ENCODE measurements at places on chromosomes 12 and 14.

DNA sequence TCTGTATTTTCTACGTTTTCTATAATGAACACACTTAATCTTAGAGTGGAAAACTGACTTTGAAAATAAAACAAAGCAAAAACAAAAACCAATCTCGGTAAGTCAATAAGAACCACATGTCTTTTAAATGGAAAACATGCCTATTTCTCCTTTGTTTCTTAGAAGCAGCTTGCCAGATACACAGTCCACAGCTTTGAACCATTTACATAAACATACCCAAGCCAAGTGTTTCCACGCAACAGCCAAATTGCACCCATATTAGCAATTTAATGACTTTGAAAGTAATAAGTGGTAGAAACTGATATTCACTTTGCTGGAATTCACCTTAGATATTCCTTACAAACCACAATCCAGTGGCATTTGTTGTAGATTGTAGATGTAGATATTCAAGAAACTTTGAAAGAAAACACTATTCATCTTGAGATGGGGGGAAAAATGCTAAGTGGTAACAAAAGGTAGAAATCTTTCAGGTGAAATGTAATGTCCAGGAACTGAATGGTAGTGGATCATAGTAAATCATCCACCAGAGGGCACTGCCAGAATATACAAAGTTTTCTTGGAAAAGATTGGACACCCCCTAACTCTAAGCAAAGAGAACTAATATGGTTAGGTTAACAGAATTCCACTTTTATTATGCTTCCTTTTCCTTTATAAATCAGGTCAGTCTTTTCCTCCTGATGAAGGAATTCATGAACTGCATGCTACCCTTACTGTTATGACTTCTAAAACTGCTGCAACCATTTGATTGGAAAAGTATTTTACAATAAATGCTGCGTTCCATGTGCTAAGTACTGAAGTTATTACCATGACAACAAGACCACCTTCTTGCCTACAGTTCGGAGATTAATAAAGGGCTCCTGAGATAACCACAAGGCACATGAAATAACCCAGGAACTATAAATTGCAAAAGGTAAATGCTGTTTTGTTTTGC is 69.8 kb downstream of the RERG start:
- no peak for DNase-seq

DNA sequence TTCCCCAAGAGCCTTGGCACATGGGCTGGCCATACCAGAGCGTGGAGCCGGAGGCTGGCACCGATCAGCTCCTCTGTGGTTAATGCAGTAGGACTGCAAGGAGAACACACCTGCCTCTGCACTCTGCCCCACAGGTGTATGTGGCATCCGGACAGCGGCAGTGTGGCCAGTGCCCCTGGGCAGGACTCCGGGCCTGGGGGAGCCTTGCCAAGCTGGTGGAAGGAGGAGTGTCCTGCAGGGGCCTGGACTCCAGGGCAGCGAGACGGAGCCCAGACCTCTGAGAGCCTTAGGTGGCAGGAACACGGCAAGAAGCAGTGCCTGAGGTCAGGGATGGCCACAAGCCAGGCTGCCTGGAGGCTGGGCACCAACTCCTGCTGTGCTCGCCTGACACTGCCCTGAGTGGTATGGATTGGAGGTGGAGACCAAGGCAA is 5.3 kb upstream of the BEGAIN start:
- DNase-seq, result no peak

- DNase-seq, result no peak
Observed at GRCh38 chr12:61490526-61491498, 769.4 kb upstream of the USP15 start.

GRCh38 chr12:60072911-60073310 is 477.1 kb downstream of the SLC16A7 start:
- no peak for DNase-seq

DNA sequence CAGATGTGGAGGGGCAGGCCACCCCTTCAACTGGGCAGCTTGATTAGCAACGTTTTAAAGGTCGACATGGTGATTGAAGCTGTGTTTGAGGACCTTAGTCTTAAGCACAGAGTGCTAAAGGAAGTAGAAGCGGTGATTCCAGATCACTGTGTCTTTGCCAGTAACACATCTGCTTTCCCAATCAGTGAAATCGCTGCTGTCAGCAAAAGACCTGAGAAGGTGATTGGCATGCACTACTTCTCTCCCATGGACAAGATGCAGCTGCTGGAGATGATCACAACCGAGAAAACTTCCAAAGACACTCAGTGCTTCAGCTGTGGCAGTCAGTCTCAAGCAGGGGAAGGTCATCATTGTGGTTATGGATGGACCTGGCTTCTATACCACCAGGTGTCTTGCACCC is 23.9 kb upstream of the AICDA start:
- no peak for DNase-seq

GRCh38 chr12:64010069-64010686 is 165.7 kb downstream of the SRGAP1 start:
- DNase-seq, result no peak

GRCh38 chr12:68406134-68406576 is 74.0 kb upstream of the MDM1 start:
- DNase-seq, result peak; percentile 49

DNA sequence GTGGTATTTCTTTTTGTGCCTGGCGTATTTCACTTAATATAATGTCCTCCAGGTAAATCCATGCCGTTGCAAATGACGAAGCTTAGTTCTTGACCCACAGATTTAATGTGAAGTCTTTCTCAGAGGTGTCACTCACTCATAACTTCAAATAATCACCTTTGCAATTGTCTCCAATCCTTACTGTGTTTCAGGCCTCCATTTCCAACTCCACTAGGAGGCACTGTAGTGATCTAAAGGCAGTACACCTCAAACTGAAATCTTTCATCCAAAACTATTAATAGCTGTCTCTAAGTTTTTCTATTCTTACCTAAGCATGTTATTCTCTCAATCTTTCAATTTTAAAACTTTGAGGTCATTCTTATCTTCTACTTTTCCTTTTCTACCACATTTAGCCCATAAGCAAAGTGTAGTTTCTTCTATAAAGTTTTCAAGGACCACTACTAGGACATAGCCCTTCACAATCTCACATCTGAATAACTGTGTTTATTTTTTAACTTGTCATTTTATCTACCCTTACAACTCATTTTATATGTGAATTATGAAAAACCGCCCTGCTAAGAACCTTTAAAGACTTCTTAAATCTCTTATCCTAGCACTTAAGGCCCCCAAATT is 25.5 kb upstream of the FBXO34 start:
- DNase-seq, result no peak

- DNase-seq, result no peak
Observed at GRCh38 chr14:104689109-104689880, at the start of gene INF2. INF2 (plus strand) TSS chr14:104689618; CDS start chr14:104701366, 11,748 bp downstream.

DNA sequence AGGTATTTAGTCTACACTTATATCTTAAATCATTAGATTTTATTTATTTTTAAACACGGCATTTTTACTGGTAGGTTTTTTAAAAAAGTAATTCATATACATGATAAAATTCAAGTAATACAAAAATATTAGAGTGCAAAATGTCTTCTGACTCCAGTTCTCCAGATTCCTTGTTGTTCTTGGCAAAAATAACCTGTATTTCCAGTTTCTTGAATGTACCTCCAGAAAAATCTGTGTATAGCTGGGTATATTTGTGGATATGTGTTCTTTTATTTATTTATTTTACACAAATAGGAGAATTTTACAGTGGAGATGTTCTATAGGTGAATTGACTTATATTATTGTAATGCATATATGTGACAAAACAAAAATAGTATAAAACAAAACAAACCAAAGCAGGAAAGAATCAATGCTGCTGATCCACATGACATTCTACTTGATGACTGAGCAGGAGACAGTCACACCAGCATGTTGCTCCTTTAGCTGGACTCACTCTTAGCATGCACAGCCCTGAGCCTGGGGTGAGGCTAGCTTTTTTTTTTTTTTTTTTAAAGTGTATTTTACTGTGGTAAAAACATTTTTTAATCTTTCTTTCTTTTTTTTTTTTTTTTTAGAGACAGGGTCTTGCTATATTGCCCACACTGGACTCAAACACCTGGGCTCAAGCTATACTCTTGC is 42.2 kb upstream of the SLC38A2 start:
- no peak for DNase-seq

GRCh38 chr12:6424008-6424347 is 20.8 kb upstream of the CD27 start:
- no peak for DNase-seq

GRCh38 chr14:59301354-59301753 is 112.9 kb downstream of the DAAM1 start:
- no peak for DNase-seq

- DNase-seq, result no peak
Observed at GRCh38 chr12:109777544-109777943, 55.7 kb downstream of the TRPV4 start.

DNA sequence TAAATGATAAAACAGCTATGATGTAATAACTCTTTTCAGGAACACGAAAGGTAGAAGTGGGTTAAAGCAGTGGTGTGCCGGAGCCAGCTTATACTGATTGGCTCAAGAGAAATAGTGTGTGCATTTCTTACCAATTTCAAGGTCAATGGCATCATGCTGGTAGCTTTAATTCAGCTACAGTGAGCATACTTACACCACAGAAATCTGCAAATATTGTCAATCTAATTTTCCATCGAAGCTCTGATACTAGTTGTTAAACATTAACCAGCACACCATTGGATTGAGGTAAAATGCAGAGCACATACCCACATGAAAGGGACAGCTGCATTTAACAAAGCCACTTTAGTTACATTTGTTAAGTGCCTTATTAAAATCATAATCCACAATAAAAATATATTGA is 225.7 kb downstream of the KCNC2 start:
- no peak for DNase-seq

- DNase-seq, result no peak
Observed at GRCh38 chr14:93480867-93481266, 50.1 kb downstream of the UNC79 start.

DNA sequence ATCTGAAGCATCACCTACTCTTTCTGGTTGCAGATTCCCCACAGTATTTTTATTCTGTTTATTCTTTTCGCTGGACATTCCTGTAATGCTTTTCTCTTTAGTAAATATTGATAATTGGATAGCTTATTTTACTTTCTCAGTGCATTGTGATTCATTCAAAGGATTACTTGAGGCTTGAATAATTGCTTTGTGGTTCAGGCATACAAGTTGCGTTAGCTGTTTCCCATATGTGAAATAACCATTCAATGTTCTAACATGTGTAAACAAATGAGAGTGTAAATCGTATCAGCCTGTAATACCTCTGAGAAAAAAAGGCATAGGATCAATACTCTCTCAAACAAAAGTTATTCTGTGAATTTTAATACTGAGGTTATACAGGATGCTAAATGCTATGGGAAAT is 1004.2 kb upstream of the SEL1L start:
- DNase-seq, result no peak

GRCh38 chr14:36173161-36173560 is 3.4 kb downstream of the PTCSC3 start:
- DNase-seq, result no peak

DNA sequence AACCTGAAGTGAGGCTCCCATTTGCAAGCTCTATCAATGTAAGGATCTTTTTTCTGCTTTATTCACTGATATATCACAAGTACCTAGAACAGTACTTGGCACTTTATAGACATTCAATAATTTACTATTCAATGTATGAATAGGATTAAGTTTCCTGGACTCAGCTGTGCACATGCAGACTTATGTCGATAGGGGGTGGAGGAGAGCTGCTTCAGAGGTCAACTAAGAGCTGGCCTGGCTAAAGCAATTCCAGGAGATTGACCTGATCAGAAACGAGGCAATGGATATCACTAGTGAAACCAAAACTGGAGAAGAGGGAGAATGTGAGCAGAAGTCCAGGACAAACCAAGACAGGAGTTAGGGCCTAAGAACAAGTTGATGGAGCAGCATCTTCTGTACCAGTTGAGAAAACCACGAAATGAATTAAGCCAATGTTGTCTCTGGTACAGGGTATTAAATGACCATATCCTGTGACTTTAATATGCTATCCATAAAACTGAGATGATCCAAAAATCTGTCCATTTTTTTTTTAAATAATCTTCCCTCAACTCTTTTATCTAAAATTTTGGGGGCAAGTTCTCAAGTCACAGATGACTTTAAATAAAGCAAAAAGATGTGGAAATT is 169.2 kb downstream of the PIK3C2G start:
- peak; percentile 10 for DNase-seq

GRCh38 chr12:57088354-57089270 is at the start of gene NAB2:
NAB2 (plus strand) TSS chr12:57089114; CDS start chr12:57089272, 158 bp downstream.
- peak; percentile 94 for DNase-seq

DNA sequence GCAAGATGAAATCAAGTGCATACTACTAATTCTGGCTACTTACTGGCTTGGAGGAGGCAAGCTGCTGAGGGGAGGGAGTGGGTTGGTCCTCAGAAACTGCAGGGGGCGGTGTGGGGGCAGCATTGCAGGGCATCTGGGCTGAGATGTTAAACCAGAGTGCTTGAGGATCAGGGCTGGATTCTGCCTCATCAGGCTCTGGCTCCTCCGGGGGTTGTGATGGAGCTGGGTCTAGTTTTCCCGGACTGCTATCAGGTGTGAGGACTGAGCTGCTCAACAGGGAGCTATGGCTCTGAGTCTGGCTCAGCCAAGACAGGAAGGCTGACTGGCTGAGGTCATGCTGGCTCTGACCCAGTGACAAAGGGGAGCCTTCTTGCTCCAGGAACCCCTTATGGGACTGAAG is 28.6 kb downstream of the BAZ2A start:
- no peak for DNase-seq

DNA sequence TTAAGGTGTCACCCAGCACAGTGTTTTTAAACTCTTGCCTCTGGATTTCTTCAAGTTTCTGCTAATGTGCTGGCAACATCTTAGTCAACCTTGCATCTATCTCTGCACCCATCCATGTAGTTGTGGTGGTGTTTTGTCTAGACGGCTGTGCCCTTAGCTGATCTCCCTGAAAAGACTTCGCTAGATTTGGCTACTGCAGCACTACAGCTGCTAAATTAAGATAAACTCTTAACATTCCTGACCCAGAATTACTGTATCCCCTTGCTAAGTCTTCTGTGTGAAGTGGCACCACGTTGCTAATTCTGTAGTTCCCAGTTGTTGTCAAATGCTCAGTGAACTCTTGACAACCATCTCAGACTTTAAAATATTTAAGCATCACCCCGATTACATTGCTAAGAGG is 66.8 kb downstream of the SRGAP1 start:
- no peak for DNase-seq

- no peak for DNase-seq
Observed at GRCh38 chr12:80912901-80913770, 24.6 kb downstream of the LIN7A start.

GRCh38 chr12:28367326-28367725 is 177.1 kb downstream of the CCDC91 start:
- no peak for DNase-seq

DNA sequence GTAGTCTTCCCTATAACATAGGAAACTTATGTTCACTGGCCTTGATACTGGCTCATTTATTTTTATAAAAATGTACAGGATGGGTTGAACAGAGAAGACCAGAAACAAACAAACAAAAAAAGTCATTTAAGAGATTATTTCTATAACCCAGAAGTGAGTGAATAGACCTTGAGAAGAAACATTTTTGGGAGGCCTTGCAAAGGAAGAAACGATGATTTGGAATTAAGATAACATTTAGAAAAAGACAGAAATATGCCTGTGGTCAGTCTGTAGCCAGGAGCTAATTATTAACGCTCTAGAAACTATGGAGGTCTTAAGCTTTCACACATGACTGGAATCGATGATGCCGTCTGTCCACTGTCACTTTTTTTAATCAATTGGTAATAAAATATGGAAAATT is 264.0 kb downstream of the EGLN3 start:
- DNase-seq, result no peak

Data from renal pelvis (tissue), 12 donors.